ENCODE measurements at places on chromosomes 2 and 18. TPM values are rescaled to one million over a fixed set of nuclear protein-coding genes. Genes with fewer than 3 reads are reported as not detected.

DNA sequence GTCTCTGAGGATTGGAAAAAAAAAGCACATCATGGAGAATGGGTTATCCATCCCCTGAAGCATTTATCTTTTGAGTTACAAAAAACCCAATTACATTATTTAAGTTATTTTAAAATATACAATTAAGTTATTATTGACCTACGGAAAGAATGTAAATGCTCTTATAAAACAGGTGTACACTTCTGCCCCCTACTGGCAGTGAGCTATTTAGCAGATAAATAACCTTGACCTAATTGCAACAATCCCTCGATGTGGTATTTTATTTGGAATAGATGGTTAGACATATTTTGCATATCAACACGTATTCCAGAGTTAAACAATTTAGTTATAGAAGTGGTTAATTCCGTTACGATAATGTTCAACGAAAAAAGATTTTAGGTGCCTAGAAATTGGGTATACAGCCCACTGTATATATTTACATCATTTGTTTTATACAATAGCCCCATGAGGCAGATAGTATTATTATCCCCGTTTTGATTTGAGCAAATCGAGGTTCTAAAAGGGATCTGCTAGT lies 9.1 kb upstream of the DAW1 start:
- peaks cover 4% of the 10 kb centered on the region for H3K36me3 ChIP-seq
- H3K27me3 ChIP-seq: no peaks in the 10 kb centered on the region
- H3K4me3 ChIP-seq: no peak overlapping the region
- H3K27ac ChIP-seq: no peak overlapping the region
- peak; percentile 25 for DNase-seq

GRCh38 chr2:94956797-94957391 lies 68.6 kb upstream of the MAL start:
- H3K36me3 ChIP-seq: no peaks in the 10 kb centered on the region
- no peak overlapping the region for H3K4me3 ChIP-seq
- no peak overlapping the region for H3K27ac ChIP-seq
- peak; percentile 51 for DNase-seq

GRCh38 chr2:172248785-172249187 lies 146.1 kb upstream of the DLX2 start:
- H3K4me1 ChIP-seq: peaks cover 32% of the 10 kb centered on the region
- peaks cover 3% of the 10 kb centered on the region for H3K27me3 ChIP-seq
- DNase-seq: no peak
- H3K36me3 ChIP-seq: no peaks in the 10 kb centered on the region
- H3K27ac ChIP-seq: no peak overlapping the region

Gene ITGB6
- total RNA-seq: not detected

Gene UBXN4
- 101 TPM for total RNA-seq
